ENCODE measurements at places on chromosomes 6 and 20.
A peak's percentile ranks its signal among the peaks of the same experiment; 100 is the strongest.

DNA sequence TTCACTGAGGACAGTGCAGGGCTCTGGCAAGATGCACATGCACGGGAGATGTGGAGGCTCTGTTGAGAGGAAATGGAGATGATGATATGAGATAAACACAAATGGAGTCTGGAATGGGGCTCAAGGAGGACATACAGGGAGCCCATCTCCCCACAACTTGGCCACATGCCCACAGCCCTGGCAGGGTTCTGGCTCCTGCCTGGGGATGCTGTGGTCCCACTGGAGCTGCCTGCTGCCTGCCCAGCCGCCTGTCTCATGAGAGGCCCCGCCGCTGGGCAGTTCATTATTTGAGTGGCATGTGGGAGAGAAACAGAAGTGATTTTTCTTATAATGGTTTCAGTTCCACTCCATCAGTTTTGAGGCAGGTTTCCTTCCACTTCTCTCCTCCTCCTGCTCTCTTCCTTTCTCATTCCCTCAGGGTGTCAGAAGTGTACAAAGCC, 133.6 kb upstream of the TRAF3IP2 start:
- no peak for DNase-seq

DNA sequence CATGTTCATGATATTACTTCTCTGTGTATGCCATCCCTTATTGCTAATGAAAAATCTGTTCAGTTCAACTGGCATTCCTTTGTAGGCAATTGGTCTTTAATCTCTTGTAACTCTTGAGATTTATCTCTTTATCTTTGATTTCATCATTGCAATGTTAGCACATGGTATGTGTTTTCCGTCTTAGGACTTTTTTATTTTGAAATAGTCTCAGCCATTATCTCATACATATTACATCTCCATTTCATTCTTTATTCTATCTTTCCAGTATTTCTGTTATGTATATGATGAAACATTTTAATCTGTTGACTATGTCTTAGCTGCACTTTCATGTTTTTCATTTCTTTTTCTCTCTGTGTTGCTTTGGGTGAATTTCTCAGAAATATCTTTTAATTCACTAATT, 58.1 kb downstream of the VSTM2L start:
- no peak for DNase-seq

DNA sequence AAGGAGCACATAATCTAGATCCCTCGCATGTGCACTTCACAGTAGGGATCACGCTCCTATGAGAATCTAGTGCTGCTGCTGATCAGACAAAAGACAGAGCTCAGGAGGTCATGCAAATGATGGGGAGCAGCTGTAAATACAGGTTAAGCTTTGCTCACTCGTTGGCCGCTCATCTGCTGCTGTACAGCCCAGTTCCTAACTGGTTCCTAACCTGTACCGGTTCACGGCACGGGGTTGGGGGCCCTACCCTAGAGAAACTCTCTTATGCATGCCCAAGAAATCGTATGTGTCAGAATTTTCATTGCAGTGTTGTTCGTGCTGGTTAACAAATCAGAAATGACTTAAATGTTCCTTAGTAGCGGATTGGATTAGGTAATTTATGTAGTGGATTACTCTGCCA, 116.1 kb downstream of the CDH26 start:
- no peak for DNase-seq

- no peak for DNase-seq
Observed at GRCh38 chr20:38420388-38421085, 14.6 kb downstream of the SNHG17 start.

- DNase-seq: no peak
Observed at GRCh38 chr6:31794866-31795615, 511 bp downstream of the VARS1 start.

- DNase-seq: no peak
Observed at GRCh38 chr20:46128310-46129151, 10.4 kb downstream of the CD40 start.

DNA sequence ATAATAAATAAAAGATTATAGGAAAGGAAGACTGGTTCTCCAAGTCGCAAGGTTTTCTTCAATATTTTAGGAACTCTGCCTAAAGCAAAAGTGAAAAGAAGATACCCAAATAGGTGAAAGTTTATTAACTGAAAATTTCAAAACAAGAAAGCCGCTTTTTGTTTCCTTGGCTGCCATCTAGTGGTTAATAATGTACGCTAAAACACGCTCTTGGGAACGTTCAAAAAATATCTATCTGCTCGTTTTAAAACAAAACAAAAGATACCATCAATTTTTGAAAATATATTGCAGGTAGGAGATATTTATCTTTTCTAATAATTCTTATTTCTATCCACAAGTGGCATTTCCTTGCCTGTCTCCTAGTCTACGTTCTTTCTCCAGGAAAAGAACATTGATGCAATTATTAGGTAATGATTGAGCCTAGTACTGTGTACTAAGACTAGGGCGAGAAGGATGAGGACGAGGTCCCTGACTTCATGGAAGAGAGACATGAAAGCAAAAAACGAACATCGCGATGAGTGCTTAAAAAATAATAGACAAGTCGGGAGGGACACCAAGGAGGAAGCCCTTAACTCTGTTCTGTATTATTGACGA, 97.2 kb downstream of the SPTLC3 start:
- peak; percentile 12 for DNase-seq

GRCh38 chr6:157471895-157472686, 91.1 kb downstream of the ZDHHC14 start:
- no peak for DNase-seq

DNA sequence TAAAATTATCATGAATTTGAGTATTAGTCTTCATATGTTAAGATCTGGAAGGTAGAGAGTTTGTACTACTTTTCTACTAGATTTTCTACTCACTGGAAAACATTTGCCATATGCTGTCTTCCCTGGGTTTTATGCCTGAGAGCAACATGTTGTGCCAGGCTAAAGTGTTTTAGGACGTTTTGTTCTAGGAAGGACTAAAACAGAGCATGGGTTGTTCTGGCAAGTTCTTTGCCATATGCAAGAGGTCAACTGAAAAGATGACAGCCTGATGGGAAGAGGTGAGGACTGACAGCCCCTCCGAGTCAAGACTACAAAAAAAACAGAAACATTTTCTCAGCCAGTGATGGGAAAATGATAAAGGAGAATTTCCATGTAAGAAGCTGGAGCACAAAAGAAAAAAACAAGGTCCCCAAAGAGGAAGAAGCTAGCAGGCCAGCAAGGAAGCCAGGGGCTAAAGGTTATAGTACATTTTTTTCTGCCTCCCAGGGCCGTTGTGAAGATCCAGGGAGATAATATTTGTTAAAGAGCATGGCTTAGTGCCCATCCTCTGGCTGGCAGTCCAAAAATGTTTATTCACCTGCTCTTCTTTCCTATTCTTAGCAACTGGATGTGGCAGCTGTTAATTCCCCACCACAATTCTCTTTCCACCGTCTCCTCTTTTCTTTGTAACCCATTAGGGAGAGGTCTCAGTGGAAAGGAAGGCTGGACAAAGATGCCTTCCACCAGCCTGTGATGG, 7.8 kb downstream of the SCGN start:
- no peak for DNase-seq

DNA sequence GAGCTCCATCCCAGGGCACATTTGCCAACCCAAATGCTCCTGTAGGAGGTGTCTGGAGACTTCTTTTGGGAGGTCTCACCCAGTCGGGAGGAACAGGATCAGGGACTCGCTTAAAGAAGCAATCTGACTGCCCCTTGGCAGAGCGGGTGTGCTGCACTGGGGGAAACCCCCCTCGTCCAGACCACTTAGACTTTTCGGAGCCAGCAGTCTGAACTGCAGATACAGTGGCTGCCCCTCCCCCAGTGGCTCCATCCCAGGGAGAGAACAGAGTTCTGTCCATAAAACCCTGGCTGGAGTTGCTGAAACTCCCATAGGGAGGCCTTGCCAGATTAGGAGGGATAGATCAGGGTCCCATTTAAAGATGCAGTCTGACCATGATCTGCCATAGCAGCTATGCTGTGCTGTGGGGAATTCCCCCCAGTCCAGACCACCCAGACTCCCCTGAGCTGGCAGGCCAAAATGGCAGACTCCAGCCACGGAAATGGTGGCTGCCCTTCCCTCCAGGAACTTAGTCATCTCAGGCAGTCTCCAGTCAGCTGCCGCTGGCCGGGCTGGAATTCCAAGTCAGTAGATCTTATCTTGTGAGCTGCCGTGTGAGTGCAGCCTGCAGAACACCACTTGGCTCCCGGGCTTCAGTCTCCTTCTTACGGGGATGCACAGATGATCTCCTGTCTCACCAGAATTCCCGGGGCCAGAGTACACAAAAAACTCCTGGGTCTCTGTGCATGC, 278.1 kb upstream of the SASH1 start:
- DNase-seq: peak; percentile 34

GRCh38 chr20:227439-228105, 514 bp downstream of the DEFB129 start:
- DNase-seq: no peak

DNA sequence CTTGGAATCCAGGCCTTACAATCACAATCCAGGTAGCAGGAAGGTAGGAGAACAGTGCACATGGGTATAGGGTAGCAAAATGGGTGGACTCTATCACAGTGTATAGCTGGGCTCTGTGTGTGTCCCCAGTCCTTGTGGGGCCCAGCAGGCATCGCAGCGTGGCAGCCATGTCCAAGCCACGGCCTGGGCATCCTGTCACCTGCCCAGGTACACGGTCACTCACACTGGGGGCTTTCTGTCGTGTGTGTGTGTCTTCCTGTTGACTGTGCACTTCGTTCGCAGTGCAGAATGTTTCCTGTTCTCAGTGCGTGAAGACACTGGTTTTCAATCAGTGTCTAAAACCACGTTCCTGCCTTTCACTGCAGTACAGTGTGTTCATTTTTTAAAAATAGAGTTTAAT, 523.2 kb upstream of the JARID2 start:
- DNase-seq: no peak

DNA sequence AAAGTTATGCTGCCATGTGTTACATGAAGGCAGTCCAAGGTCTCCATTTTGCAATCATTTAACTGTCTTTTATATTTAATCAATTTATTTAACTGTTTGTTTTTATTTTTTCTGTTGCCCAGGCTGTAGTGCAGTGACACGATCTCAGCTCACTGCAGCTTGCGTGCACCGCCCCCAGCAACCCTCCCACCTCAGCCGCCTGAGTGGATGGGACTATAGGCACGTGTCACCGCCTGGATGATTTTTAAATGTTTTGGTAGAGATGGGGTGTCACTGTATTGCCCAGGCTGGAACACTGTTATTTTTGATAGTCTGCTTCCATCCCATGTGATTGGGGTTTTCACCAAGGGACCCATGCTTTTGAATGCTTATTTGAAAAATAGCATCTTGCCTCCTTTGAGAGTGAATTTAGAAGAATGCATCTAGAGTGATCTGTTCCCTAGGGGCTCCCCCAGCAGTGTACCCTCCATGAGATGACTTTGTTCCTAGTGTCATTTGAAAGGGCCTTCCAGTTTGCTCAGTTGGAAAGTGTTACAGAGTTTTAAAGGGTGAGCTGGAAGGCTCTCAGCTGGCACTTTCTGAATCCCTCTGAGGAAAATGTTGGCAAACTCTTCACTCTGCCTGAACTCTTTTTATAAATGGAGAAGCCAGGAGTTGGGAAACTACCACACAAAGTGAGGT, 143.4 kb downstream of the JARID2 start:
- DNase-seq: no peak

DNA sequence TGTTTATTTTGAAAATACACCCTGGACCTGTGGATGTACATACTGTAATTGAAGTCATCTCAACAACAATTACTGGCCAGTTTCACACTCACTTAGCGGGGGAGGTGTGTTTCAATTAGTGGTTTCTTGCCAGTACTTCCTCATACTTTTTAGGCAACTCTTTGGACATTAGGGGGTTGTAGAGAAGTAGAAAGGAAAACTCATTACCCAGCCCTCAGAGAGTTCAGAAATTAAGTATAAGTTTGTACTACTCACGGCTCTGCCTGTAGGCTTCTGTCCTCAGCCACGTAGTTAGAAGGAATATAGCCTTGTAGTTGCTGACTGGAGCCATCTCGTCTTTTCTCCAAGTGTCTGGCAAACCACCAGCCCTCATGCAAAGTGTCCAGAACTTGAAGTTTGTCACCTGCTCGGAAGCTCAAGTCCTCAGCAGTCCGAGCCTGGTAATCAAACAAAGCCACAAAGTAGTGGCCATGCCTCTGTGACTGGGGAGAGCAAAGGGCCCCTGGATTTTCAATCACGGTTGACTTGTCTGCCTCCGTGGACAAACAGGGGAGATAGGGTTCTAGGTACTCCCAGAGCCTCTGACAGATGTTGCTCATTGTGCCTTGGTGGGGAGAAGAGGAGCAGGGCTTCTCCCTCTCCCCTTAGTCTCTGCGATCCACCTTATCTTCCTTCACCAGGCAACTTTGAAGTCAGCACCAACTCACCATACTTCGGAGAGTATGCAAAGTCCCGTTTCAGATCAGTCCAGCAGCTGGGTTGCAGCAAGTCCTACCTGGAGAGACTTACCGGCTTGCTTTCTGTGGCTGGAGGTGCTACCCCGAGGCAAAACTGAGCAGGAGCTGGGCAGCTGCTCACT, 749 bp downstream of the FRK start:
- DNase-seq: peak; percentile 70

GRCh38 chr6:99219788-99220187, 129.7 kb downstream of the FAXC start:
- no peak for DNase-seq

DNA sequence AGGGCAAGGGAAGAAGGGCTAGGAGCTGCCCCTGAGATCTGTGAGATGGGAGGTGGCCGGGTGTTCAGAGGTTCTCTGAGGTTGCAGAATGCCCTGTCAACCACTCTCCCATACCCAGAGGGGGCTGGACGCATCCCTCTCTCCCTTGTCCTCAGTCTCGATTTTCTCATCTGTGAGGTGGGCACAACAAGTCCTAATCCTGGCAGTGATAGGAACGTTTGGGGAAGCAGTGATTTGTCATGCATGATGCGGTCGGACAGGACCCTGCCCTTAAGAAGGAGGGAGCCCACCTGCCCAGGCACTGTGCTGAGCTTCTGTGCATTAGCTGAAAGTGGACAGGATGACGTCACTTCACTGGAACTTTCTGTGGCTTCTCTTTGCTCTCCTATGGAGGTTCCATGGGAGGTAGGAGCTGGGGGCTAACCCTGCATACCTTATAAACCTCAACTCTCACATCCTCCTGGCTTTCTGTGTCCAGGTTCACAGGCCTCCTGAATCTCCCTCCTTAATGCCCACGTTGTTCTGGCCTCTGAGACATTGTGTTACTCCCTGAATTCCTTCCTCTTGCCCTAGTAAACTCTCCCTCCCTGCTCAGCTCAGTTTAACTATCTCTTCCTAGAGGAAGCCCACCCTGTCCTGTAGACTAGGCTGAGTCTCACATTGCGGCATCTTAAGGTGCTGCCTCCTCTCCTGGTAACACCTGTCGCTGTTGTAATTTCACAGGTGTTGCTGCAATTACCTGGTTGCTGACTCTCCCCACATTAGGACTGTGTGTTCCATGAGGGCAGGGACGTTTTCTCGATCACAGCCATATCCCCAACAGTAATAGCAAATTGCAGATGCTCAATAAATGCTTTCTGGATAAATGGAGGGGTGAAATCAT, 30.1 kb upstream of the CSNK2A1 start:
- DNase-seq: no peak

- peak; percentile 9 for DNase-seq
Observed at GRCh38 chr6:21953831-21954801, 342.7 kb downstream of the PRL start.

DNA sequence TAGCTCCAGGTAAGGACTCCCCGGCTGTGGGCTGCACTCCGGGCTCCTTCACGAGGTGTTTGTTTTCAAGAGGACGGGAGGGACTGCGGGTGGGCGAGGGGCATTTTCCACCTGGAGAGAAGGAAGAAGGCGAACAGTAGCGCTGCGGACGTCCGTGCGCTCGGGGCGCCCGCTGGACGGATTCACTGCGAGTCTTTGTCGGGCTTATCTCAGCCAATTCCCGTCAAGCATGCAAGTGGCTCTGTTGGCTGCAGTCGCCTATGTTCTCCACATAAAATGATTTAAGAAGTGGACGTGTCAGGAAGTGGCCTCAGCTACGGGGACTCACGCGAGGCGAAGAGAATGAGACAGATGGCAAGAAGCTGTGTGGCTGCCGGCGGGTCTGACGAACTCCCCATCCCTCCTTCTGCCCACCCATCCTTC, 332 bp downstream of the GRIK2 start:
- DNase-seq: peak; percentile 24
